ENCODE measurements at places on chromosomes 12 and 14. TPM values are rescaled to one million over a fixed set of nuclear protein-coding genes. Genes with fewer than 3 reads are reported as not detected.

The GPR68 gene
- not detected for total RNA-seq

DNA sequence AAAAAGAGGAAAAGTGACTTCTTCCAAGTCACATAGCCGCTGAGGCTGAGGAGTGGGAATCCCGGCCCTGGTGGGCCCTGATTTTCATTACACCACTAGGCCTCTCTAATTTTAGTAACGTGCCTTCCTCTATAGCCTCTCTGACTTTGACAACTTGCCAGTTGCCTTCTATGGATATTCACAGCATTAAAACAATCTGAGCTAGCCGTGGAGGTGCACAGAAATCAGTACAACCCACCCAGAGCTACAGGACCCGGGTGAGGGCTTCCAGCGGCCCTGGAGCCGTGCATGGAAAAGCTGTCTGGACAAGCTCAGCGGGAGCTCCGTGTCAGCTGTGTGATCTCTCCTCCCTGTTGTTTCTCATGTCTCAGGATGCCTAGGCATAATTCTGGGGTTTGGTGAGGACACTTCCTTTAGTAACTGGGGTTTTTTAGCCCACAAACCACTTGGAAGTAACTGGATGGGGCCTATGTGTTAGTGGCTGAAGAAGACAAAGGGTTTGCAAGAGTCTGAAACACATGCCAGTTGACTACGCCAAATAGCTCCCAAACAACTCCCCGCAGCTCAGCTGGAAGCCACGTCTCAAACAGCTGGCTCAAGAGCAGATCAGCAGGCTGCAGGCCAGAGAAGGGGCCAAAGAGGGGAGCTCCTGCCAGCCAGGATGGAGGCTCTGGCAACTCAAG is 53.0 kb downstream of the SSH1 start:
- peak; percentile 42 for DNase-seq

The LBHD2 gene
- not detected for total RNA-seq

DNA sequence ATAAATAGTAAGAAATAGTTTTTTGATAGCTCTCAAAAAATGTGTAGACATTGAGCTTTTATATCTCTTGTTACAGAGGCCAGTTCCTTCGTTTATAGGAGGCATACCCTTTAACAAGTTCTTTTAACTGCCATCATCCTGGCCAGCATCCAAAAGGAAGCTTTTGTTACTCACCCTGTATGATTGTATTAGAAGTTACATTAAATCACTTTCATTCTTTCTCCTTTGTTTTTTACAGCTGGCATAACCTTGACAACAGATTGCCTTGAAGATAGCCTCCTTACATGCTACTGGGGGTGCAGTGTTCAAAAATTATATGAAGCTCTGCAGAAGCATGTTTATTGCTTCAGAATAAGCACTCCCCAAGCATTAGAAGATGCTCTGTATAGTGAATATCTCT is 20.1 kb downstream of the CGRRF1 start:
- DNase-seq: no peak

The MYH6 gene
- not detected for total RNA-seq

- peak; percentile 71 for DNase-seq
Measured at GRCh38 chr12:39405580-39405979, 37.3 kb downstream of the KIF21A start.

DNA sequence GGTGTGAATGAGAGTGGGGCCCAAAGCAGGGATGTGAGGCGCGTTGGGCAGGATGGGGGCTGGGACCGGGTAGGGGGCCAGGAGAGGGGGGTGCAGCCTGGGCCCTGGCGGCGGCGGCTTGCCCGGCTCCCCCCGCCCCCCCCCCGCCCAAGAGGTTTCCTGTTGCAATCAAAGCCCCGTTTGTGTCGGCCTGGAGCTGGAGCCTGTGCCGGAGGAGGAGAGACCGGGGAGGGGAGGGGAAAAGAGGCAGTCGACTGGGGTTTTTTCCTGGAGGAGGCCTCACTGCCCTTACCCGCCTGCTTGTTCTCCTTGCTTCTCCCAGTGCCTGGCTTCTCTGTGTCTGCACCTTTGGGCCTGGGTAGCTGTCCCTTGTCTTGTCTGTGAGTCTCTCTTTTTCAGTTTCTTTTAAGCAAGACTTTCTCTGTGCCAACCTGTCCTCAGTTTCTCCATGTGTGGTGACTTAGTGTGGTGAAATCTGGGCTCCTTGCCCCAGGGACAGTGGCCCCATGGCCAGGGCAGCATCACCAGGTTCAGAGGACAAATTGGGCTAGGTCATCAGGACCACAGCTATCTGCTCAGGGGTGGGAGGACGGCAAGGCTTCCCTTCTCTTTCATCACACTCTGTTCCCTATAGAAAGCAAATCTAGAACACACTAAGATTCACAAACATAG is 8.5 kb downstream of the RARG start:
- peak; percentile 86 for DNase-seq

DNA sequence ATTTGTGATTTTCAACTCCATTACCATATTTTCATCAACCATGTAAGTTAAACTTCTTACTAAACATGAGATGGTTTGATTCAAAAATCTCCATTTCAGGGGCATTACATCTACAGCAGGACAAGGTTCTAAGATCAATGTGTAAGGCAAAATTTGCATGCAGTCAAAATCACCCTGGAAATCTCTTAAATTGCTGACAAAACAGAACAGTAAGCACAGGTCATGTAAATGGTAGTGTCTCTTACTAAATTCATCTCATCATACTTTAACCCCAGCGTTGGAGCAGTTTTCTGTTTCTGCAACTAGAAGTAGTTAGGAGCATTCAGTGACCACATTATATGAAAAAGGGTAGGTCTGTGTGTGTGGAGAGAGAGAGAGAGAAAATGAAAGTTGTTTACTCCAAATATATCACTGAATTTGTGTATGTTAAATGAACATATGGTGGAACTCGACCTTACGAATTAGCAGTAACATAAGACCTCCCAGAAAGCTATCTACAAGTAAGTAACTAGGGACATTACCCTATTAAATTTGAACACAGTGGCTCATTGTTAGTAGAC is 227.5 kb downstream of the SSPN start:
- peak; percentile 27 for DNase-seq

The GPR132 gene
- total RNA-seq: not detected

DNA sequence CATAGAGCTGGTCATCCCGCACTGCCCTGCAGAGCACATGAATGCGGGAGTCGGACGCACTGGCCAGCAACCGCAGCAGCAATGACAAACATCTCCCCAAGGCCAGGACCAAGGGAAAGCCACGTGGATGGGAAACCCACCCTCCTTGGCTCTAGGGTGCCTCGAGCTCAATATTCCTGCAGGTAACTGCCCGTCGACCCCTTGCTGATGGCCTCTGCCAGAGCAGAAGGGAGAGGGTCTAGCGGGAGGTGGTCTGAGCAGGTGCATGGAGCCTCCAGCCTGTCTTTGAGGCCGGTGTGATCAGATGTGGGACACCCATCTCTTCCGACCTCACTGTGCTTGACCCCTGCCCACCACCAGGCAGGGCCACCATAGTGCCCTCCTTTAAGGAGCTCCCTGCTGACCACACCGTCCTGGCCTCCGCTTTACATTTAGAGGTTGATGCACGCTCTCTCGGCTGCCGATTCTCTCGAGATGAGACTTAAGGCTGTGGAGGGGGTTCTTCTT is 89.7 kb downstream of the PIWIL1 start:
- DNase-seq: no peak
